Activated CD4-positive, alpha-beta T cell treated with anti-CD3 and anti-CD28 coated beads for 48 hours (primary cell): ENCODE measurements at places on chromosomes 11 and 22.

DNA sequence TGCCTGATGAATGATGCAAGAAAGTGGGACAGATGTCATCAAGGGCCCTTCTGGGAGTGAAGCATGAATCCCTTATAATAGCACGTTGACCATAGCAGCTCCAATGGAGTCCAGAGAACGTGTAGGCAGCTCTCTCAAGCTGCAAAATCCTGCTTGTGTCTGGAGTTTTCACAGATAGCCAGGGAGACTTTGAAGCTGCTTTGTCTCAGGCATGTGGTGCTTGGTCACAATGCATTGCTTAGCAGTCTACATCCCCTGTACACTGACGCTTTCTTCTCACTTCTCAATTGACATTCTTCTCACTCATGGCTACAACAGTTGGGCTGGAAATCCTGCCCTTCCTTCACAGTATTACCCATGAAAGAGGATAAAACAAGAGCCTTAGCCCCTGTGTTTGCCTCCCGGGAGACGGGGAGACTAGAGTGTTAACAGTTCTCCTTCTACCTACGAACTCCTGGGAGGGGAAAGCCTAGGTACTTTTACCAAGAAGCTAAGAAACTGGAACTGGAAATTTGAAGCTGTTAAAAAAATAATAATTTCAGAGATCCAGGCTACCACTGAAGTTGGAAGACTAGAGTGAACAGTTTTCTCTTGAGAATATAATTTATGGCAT lies 20.7 kb upstream of the MMP7 start:
- DNase-seq = no peak

GRCh38 chr11:120400564-120401364 lies 64.6 kb downstream of the ARHGEF12 start:
- DNase-seq = no peak

DNA sequence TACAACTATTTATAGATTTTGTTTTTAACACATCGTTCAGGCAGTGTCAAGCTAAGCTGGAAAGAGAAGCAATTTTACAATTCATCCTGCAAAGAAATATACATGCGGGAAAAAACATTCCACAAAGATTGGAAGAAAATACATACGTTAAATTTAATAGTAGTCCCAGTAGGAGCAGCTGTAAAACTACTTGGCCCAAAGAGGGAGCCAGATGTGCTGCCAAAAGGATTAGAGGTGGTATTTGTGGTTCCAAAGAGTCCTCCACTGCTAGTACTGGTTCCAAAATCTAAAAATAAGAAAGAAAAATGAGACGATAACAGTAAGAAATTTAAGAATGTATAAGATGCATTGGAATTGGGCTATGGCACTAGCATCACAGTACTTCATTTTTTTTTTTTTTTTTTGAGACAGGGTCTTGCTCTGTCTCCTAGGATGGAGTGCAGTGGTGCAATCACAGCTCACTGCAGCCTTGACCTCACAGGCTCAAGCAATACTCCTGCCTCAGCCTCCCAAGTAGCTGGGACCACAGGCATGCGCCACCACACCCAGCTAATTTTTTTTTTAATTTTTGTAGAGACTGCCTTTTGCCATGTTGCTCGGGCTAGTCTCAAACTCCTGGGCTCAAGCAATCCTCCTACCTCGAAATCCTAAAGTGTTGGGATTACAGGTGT lies 21.5 kb downstream of the NUP98 start:
- no peak for DNase-seq

GRCh38 chr11:36292311-36292722 lies 3.1 kb upstream of the COMMD9 start:
- DNase-seq = no peak
